ENCODE measurements at places on chromosomes 5 and 9.

DNA sequence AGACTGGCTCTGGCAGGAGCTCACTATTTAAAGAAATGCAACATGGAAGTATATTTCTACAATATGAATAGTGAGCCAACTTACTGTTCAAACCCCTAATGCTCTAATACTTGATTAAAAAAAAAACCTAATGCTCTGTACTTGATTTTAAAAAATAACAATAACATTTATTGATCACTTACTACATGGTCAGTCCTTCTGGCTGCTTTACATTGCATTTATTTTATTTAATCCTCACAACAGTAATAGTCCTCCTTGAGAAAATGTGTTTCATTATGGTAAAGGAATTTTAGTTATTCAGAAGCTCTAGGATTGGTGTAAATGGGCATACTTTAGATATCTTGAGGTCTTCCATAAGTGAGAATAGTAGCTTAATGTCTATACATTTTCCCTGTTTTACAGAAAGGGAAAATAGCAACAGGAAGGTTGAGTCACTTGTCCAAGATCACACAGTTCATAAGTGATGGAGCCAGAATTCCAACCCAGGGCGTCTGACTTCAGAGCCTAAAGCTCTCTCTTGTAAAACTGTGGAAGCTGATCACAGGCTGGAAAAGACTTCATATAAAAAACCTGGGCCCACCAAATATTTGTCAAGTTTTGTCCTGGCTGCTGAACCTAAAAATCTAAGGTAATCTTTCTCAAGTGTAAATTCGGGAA, 1.0 kb downstream of the STARD4 start:
- peak; percentile 50 for DNase-seq

- DNase-seq = peak; percentile 41
Measured at GRCh38 chr5:105508519-105508918, 1945.9 kb upstream of the NUDT12 start.

GRCh38 chr5:133706506-133707430, 94.4 kb upstream of the FSTL4 start:
- no peak for DNase-seq

DNA sequence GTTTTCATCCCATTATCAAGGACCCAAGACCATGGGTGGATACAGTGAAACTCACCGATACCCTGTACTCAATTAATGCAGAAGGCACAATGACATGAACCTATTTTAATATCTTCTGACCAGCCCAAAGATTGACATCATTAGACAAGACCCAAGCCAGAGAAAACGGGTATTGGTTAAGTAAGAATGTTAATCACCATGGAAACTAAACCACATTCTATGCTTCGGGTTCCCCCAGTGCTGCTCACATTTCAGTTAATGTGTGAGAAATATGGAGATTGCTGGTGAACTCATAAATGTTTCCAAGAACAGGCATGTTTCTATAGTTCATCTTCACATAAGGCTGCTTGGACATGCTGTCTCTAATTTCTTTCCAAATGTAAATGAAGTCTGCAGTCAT, 77.0 kb downstream of the IRX2 start:
- DNase-seq = no peak

GRCh38 chr9:137679249-137679648, 60.4 kb downstream of the EHMT1 start:
- DNase-seq = no peak

- DNase-seq = no peak
Measured at GRCh38 chr9:26247861-26248260, 569.6 kb upstream of the TUSC1 start.

DNA sequence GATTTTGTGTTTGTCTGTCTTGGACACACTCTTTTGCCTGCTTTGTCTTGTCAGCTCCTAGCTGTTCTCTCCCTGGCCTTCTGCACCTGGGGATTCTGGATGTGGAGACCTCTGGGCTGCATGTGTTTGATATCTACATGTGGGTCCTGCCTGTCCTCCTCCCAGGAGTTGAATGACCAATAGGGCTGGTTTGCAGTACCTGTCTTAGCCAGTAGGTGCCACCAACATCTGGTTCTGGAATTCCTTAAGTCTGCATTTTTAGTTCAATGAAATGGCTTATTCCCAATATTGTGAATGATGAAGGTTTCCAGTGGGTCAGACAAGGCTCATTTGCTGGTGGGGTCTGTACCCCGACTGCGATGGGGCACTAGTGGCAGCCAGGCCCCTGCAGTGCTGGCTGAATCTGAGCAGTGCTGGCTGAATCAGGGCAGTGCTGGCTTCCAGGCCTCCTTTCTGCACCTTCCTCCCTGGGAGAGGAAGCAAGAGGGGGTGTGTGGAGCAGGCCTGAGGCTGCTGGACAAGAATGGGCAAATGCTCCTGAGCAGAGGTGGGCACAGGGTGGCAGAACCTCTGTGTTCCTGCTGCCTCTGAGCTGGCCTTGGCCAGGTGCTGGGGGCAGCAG, 73.3 kb downstream of the RXRA start:
- DNase-seq = peak; percentile 69

DNA sequence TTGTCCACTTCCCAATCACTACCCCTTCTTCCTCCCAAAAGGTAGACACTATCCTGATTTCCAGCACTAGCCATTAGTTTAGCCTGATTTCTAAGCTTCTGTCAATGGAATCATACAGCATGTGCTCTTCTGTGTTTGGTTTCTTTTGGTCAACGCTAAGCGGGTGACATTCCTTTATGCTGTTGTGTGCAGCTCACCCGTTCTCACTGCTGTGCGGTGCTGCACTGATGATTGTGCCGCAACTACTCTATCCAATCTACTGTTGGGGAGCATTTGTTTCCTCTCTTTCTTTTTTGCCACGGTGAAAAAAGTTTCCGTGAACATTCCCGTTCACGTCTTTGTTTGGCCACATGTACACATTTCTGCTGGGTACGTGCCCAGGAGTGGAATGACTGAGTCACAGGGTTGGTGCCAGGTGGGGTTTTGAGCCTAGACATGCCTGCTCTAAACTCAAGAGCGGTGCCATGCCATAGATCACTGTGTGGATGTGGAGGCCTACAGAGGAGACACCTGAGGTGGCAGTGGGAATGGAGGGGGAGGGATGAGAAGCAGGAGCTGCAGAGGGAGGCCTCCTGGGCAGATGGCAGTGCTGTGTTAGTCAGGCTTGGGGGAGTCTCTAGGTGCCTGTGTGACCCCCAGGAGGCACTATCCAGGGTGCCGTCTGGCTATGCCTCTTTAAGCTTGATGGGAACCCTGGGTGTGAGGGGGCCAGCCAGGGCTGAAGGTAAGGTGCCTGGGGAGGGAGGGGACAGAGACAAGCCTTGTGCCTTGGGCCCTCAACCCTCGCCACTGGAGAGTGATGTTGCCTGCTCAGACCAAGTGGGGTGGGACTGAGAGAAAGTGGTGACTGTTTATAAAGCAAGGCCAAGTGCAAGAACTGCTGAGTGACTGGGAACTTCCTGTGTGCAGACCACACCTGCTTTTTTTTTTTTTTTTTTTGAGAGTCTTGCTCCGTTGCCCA, 11.4 kb upstream of the ANKRD33B start:
- DNase-seq = peak; percentile 41

DNA sequence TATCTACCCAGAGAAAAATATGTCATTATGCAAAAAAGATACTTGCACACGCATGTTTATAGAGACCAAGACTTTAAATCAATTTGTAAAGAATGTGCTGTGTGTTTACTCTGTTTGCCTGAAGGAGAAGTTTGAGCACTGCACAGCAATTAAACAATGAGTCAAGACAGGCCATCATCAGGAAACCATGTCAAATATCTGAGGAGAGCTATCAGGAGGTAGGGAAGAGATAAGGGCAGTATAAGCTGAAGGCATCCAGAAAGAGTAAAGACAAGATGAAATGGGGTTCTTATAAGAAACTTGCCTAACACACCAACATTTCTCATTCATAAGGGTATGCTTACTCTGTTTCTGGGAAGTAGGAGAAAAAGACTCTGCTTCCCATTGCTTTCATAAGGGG, 405.8 kb upstream of the PTGER4 start:
- DNase-seq = peak; percentile 23

DNA sequence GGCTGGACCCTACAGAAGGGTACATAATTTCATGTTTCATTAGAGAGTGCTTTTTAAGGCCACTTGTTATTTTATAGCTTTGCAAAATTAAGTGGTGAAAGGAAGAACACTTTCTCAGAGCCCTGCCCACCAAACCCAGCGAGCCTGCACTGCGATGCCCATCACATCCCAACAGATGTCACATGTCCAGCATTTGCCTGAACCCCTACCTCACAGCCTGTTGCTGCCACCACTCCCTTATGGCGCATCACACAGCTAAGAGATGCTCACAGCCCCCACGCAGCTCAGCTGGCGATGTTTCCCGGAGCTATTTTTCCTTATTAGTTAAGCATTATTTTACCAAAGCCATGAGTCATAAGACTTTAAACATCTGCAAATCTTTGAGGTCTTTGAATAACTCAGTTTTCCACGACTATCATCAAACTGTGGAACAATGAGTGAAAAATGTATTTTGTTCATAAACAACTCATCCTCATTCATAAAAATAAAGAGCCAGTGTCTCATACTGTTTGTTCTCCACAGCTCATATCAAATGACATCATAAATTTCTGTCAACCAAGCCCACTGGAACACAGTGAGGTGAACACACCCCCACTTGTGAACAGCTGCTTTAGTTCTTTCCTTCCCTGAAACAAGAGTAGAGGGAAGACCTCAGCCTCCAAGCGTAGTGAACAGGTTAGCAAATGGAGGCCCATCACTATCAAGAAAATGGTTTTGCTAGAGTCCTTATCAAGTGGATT, 104.9 kb downstream of the SYK start:
- no peak for DNase-seq

DNA sequence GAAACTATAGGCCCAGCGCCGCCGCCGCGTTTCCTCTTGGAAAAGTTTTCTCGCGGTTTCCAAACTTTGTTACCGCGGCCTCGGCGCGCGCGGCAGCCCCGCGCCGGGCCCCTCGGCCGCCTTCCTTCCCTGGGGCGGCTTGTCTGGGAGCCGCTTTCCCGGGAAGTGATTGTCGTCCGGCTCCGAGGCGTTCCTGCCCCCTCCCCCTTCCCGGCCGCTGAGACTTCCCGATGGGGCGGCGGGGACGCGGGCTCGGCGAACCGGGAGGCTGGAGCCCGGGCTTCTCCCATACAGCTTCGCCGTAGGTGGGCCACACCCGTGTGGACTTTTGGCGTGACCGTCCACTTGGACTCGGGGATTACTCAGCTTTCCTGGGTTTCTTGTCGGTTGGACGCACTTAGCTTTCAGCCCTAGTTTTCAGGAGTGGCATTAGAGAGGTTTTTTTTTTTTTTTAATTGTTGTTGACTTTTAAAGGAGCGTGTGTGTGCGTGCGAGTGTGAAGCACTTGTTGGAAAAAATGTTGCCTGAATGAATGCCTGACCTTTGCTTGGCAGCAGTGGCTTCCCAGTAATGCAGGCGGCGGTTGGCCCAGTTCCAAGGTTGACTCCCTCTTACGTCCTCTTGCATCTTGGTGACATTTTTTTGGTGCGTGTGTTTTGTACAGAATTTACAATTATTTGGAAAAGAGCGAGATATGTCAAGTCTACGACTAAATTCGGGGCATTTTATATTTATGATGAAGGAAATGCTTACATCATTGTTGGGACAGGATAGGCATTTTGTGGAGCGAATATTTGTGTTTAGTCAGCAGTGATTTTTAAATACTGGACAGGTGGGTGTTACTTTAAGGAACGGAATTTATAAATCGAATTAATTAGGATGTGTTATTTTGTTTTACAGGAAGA, 821 bp downstream of the CTNNA1 start:
- peak; percentile 84 for DNase-seq

DNA sequence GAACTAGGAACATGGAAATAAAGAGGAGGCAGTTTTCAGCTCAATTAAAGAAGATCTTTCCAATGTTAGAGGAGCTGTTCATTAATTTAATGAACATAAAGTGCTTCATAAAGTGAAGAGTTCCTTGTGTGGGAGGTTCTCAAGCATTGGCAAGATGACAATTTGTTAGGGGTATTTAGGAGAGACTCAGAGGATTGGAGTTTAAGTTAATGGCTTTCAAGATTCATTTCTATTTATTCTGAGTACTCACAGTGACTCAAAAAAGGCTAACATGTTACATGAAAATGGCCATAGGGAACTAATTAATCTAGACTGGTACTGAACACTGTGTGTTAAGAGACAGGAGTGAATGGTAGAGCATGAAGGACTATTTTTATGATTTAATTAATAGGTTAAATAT, 55.4 kb upstream of the CDH12 start:
- peak; percentile 34 for DNase-seq

GRCh38 chr5:74948031-74948546, 81.9 kb upstream of the FAM169A start:
- peak; percentile 42 for DNase-seq

GRCh38 chr9:124442826-124443225, 7.4 kb upstream of the ADGRD2 start:
- DNase-seq = no peak

DNA sequence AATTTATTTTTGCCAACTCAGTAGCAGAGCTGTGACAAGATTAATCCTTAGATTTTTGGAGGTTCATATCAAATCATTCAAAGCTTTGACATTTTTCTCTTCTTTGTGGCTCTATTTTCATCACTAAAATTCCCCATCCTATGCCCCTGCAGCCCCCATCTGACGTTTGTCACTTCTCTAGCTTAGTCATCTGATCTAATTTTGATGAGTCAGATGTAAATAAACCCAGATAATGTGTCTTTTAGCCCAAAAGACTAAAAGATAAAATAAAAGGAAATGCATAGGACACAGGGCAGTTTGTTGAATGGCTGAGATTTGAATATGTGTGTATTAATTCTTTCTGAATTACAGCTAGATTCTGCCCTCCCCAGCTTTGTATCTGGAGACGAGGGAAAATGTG, 897 bp upstream of the HSPB3 start:
- DNase-seq = no peak
